ENCODE measurements at places on chromosomes 3 and 15.

DNA sequence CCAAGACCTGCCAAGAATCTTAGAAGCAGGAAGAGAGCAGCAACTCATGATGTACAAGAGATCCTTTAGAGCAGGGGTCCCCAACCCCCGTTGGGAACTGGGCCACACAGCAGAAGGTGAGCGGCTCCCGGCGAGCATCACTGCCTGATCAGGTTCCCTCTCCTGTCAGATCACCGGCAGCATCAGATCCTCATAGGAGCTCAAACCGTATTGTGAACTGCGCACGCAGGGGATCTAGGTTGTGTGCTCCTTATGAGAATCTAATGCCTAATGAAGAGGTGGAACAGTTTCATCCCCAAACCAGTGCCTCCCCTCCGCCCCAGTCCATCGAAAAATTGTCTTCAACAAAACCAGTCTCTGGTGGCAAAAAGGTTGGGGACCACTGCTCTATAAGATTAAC is 13.8 kb downstream of the SLC41A3 start:
- no peak for ATAC-seq

- ATAC-seq = no peak
Measured at GRCh38 chr15:90582553-90582952, 52.8 kb downstream of the CRTC3 start.

GRCh38 chr3:4948395-4948794 is 30.8 kb upstream of the BHLHE40 start:
- no peak for ATAC-seq

GRCh38 chr15:51846463-51847230 is 17.2 kb downstream of the TMOD3 start:
- ATAC-seq = peak; percentile 62

- no peak for ATAC-seq
Measured at GRCh38 chr3:41120460-41120859, 78.8 kb upstream of the CTNNB1 start.

DNA sequence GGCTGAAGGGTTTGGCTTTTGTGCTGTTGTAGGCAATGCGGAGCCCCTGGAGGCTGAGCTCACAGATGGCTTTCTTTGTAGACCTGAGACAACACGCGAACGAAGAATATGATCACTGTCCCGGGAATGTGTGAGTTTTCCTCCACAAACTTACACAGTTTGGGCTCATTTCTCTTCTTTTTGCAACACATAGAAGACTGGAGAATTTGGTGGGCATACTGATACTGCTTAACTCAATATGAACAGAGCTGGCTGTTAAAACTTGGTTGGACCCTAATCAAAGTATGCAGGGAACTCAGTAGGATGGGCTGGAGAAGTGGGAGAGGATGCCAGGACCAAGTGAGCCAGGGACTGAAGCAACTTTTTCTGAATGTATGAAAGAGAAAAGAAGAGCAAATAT is 12.2 kb upstream of the RFC4 start:
- no peak for ATAC-seq

- no peak for ATAC-seq
Measured at GRCh38 chr3:127714125-127714571, 41.4 kb downstream of the ABTB1 start.

GRCh38 chr3:190210608-190211007 is 89.9 kb upstream of the P3H2 start:
- ATAC-seq = no peak

DNA sequence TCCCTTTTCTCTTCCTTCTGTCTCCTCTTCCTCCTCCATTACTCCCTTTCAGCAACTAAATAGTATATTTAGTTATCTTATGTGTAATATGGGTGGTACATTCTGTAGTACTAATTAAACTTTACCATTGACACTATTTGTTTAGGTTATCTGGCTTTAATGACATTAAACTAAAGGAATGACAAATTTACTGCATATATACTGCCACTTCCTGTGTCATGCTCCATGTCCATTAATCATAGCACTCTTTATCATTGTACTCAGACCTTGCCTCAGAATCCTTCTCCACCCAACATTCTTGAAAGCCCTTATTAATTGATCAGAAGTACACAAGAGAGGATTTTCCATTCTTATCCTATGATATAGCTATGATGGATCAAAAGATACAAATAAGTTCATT is 244.2 kb downstream of the NAALADL2 start:
- ATAC-seq = no peak

DNA sequence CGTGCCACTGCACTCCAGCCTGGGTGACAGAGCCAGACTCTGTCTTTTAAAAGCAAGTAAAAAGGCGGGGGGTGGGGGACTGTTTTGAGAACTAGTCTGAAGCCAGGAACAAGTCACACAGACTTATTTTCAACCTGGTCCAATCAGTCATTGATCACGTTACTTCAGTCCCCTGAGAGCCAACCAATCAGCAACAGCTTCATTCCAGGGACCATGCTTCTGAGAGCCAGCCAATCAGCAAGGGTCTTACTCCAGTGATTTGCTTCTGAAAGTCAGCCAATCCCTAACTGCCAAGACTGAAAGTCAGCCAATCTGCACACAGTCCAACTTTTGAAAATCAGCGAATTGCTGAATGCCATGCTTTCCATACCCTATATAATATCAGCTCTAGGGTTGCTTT is 48.6 kb upstream of the C15orf39 start:
- ATAC-seq = no peak

DNA sequence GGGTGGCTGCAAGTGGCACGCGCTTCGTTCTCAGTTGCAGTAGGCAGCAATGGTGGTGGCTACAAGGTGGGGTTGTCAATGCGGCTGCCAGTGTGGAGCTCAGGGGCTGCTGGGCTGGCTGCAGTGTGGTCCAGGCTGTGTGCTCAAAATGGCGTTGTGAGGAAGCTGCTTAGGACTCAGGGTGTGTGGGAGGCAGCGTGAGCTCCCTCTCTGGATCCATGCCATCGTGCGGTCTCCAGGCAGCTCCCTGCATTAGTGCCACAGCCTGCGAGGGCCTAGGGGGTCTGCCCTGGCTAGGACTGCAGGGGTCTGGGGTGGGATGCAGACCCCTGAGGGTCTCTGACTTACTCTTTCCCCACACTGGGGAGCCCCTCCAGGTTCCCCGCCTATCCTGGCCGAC is 397.2 kb downstream of the OCA2 start:
- no peak for ATAC-seq

DNA sequence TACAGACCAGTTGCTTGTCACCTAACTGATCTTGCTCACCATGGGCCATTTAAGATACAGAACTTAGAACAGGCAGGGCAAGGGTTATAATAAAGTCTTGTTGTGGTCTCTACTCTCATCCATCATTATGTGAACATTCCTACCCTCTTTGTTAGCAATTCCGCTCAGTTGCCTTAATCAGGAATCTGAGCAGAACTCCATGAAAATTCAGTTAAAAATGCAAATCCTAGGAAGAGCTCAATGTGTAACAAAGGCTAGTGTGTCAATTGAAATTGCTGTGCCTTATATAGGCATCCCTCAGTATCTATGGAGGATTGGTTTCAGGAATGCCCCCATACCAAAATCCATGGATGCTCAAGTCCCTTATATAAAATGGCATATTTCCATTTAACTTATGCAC is 44.5 kb downstream of the CP start:
- ATAC-seq = no peak

DNA sequence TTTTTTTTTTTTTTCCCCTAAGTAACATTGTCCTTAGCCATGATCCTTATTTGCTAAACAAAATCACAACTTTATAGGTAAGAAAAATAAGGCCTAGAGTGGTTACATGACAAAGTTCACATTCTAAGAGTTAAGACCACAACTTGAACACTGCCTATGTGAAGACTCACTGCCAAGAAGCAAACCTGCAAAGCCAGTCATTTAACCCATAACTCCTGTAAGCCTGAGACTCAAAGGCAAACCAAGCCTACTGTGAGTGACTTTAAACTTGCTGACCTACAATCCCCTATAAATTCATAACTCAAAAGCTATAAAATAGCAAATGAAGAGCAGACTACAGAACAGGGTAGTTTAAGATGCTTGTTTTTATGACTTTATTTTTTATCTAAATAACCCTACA is 12.9 kb upstream of the ANKRD28 start:
- ATAC-seq = no peak

DNA sequence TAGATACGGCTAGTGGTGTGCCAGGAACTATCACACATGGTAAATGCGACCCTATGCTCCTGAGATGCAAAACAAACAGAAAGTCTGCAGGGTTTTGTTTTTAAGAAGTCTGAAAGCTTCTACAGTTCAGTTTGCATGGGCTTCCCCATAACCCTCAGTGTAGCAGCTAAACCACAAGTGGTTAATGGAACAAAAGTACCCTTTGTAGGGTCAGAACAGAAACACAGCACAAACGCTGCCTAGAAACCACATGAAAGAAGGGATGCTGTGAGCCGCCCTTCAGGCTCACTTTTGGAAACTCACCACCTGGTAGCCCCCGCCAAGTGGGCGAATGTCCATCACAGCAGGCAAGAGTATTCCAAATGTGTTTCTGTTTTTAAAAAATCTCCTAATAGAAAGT is 46.2 kb downstream of the CTDSPL start:
- ATAC-seq = no peak

- no peak for ATAC-seq
Measured at GRCh38 chr3:168951884-168952283, 711.6 kb downstream of the MECOM start.

- no peak for ATAC-seq
Measured at GRCh38 chr3:180332608-180333007, 269.4 kb upstream of the TTC14 start.

GRCh38 chr15:63221346-63221745 is 31.9 kb downstream of the RAB8B start:
- ATAC-seq = no peak

DNA sequence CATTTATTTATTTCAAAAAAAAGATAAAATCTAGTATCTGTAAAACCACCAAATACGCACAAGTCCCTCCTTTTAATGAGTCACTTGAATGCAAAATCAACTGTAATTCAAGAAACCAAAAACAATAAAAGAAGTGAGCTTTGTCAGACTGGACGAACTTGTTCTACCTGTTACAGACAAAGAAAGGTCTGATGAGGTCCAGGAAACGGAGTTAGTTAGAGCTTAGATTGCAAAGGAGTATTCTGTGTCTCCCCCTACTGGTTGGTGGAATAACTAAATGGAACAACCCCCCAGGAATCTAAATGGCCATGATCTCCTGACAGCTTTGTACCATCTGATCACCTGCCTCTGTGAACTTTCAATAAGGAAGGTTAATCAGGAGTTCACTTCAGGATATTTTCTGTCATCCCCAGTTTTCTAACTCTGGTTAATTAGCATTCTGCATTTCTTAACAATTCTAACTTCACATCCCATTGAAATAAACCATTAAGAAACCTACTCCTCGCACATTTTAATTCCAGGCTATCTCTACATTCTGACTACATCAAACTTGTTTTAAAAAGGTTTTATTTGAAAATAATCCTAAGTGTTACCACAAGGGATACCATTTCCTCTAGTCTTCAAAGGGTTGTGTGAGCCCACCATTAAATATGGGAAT is 333.0 kb upstream of the SATB1 start:
- ATAC-seq = peak; percentile 63

GRCh38 chr15:39407116-39407515 is 173.8 kb upstream of the THBS1 start:
- peak; percentile 62 for ATAC-seq
